Activated T-cell treated with anti-CD3 and anti-CD28 coated beads, Interleukin-2, amount 50 U/mL, for 48 hours (primary cell): ENCODE measurements at places on chromosomes 4 and X.

DNA sequence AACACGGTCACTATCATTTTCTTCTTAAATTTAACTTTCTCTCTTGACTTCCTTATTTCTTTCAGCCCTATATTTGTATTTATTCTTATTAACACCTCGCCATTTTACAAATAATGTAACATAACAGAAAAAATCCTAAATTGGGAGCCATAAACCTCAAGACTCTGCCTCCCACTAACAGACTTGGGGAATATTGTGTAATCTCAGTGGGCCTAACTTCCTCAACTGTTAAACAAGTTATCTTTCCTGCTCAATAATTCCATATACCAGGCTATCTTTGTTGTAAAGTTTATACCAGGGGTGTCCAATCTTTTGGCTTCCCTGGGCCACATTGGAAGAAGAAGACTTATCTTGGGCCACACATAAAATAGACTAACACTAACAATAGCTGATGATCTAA lies 26.2 kb downstream of the PRSS12 start:
- DNase-seq, result no peak

GRCh38 chr4:174591243-174592021 lies 69.1 kb upstream of the HPGD start:
- DNase-seq, result no peak

DNA sequence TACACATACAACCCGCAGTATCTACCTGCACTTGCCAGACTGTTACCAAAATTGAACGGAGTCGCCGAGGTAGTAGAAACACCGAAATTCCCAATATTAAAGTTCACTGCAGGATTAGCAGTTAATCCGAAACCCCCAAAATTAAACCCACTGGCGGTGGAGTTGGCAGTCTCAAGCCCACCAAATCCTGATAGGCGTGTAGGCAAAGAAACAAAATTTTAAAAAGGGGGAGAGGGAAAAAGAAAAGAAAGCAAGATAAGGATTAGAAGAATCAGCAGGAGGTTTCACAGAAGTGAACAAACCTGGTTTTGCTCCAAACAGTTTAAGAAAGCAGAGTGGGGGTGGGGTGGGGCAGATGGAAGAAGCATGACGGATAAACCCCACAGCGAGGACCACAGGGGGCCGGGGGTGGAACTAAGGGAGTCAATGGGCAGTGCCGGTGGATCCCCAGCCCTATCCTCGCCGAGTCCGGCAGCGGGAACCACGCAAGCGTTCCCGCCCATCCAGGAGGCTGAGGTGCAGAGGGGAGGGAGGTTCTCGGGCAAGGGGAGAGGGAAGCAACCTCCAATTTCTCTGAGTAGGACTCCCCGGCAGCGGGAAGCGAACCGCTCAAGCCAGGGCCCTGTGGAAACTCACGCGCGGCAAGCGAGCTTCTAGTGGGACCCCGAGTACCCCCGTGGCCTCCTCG lies 599 bp downstream of the NUP54 start:
- DNase-seq, result peak; percentile 65

DNA sequence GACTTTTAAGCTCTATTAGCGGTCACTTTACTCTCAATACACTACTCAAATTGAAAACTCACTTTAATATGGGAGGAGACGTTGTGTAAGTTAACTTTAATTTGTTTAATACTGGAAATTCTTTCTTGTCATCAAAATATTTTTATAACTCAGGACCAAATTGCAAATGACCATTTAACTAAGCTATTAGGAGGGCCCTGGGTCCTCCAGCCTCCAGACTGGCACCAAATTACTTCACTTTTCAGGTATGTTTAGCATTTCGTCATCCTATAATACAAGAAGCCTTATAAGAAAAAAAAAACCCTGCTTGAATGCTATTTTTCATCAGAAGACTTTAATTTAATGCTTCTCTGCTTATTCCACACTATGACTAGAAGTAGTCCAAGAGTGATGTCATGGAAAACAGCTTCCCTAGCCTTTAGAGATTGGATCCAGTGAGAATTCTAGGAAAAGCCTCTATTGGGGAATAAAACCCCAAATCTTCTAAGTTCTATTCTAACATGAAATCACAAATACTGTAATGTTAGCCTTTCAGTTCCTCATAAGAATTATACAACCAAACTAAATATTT lies 6.6 kb downstream of the KLHL15 start:
- DNase-seq, result no peak

DNA sequence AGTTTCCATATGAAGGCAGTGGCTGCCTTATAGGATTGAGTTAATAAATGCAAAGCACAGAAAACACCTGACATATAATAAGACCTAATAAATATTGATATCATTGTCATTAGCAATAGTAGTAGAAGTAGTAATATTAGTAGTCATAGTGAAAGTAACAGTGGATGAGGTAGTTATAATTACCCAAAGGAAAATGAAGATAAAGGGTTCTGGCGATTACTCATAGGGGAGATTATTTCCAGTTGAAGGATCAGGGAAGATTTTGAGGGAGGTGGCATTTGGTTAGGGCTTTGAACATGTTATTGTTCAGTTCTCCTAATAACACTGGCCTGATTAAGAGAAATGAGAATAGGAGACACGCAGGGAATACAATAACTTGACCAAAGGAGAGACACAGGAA lies 131.9 kb upstream of the GPRIN3 start:
- no peak for DNase-seq

DNA sequence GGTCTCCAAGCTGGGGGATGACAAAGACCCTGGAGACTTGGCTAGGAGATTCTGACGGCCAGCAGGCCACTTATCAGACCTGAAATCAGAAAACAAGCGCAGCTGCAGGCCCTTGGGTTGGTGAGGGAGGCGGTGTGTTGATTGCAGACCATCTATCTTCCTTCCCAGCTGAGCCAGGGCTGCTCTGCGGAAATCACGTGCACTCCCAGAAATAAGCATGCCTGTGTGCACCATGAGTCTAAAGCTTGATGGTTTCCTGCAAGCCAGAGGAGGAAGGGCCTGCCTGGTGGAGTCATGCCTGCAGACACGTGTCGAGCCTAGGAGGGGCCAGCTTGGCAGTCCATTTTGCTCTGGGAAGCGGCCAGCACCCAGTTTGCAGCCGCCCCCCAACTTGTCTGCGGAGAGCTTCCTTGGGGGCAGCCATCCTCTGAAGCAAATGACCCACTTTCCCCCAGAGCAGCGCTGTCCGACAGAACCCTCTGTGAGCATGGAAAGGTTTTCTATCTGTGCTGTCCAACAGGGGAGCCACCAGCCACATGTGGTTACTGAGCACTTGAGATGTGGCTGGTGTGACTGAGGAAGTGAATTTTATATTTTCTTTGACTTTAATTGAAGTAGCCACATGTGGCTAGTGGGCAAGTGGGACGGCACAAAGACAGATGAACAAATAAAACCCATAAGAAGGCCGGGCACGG lies 175.7 kb upstream of the BCOR start:
- no peak for DNase-seq

DNA sequence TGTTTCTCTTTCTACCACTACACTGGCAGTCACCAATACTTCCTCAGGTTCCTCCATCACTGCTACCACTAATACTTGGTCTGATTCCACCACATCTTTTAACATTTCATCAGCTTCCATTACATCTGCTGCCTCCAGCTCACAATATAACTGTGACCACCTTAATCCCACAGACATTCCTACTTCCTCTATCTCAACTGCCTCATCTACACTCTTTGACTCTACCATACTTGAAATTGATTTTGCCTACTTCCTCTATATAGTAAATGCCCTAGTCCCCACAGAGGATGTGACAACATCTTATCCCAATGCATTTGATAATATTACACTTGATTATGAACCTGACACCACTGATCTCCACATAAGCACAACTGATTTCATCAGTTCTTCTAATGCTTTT lies 29.0 kb downstream of the OPRPN start:
- no peak for DNase-seq

DNA sequence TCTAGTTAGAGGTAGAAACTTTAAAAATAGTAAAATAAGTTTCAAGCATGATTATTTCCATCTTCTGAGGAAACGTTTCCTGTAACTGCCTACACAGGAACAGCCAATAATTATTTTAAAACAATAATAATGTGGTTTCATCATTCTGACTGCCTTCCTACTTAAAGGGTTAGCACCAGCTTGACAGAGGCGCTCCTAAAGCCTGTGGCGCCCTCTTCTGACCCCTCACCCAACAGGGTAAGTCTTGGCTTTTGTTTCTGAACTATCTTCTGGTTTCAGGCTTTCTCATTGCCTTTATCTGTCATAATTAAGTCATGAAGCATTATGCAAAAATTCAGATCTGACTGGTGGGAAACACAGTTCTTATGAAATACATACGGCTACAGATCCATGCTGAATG lies 96.7 kb downstream of the ITM2A start:
- DNase-seq, result peak; percentile 79

- no peak for DNase-seq
Observed at GRCh38 chr4:76969941-76970529, 20.5 kb downstream of the SEPTIN11 start.

DNA sequence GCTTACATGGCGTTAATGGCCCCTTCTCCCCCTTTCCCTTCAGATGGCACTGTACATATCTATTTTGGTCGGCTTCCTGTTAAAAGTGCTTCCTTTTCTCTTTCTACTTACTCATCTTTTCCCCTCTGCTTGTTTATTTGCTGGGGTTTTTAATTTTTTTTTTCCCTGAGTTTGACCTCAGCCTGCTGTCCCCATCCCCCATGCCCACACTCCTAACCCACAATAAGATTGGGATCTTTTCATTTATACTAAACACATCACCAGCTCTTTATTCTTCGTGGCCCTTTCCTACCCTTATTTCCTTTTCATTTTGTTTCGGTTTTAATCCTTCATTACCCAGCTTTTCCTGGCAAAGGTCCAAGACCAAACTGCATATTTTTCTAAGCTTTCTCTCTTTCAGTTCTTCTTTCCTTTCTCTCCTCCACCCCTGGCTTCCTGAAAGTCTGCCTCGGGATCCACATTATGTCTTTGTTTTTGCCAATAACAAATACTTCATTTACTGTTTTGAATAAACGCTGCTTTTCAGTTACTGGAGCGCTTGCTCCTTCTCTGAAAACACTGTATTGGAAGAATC lies 152.0 kb upstream of the USP9X start:
- no peak for DNase-seq

DNA sequence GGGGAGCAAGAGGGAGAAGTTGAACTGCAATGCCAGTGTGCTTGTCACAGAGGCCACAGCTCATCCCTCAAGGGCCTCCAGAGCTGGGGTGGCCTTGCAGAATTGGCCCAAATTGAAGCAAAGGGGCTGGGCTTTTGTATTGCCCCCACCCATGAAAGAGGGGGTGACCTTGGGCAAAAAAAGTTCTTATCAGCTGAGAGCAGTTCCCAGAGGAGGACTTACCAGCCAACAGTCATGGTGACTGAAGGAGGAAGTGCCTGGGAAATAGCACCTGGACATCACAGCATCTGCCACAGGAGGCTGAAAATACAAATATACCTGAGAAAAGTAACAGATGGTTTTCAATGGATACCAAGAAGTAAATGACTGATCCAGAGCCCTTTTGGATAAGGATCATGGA lies 262.4 kb downstream of the MID1IP1 start:
- DNase-seq, result no peak

- DNase-seq, result no peak
Observed at GRCh38 chrX:13365161-13365560, 45.3 kb upstream of the ATXN3L start.

DNA sequence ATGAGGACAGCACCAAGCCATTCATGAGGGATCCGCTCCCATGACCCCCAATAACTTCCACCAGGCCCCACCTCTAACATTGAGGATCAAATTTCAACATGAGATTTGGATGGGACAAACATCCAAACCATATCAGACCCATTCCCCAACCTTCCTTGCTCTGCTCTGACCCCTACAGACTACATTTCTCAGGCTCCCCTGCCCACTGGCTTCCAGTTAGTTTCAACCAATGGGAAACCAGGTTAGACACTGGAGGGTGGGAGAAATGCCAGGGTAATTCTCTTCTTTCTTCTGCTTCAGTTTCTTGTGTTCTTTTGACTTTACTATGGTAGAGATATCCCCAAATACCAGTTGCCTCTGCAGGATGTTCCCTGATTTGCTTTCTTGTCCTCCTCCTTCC lies 125.7 kb downstream of the CLCN4 start:
- DNase-seq, result no peak

GRCh38 chr4:59223292-59223941 lies 1976.7 kb upstream of the ADGRL3 start:
- DNase-seq, result no peak

- no peak for DNase-seq
Observed at GRCh38 chr4:74453829-74454742, 9.2 kb downstream of the AREG start.

GRCh38 chr4:77194366-77194765 lies 37.4 kb downstream of the CCNG2 start:
- DNase-seq, result no peak

DNA sequence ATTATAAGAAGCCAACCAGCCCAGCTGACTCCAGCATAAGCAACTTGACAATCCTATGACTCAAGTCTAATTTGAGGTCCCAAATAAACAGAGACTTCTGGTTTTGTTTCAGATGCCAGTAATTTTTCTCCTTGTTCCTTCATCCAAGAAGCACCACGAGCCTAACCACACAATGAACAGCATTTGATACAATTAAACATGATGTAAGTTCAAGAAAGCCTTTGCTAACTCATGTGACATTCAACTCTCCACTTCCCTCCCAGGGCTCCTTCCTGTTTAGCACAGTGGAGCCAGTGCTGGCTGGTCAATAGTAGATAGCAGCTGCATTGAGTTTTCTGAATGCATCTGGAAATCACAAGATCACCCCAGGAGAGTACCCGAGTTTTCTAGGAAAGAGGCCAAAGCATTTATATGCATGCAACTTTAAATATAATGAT lies 206.3 kb downstream of the ARHGAP24 start:
- no peak for DNase-seq

DNA sequence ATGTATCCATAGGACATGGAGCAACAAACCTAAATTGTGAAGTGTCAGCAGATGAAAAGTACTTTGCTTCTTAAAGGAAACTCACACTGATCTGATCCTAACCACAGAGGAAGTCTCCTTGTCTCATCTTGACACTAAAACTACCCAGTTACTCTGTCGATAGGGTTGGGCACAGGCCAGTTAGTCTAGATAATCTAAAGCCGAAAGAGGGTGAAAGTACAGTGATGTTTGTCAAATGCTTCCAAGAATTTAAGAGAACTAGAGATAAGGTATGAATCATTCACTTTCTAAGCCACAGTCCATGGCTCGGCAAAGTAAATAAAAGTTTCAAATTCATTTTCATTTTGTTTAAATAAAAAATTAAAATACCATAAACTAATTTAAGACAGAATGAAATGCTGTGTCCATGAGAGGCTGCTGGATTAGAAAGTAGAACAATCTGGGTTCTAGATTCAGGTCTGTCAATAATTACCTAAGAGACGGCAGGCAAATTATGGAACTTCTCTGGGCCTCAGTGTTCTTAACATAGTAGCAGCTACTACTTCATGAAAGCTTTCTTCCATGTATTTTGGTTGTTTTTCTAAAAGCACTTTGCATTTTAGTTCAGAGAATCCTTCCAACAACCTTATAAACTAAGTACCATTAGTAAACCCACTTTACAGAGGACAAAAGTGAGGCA lies 176.7 kb downstream of the LDB2 start:
- DNase-seq, result no peak

GRCh38 chr4:28350485-28350884 lies 1489.8 kb downstream of the STIM2 start:
- DNase-seq, result no peak
